ENCODE measurements at places on chromosomes 3 and 15.
A peak's percentile ranks its signal among the peaks of the same experiment; 100 is the strongest.

GRCh38 chr15:48375767-48376166 lies 44.5 kb downstream of the DUT start:
- no peak for DNase-seq

GRCh38 chr3:135197856-135198255 lies 402.8 kb downstream of the EPHB1 start:
- DNase-seq, result no peak

DNA sequence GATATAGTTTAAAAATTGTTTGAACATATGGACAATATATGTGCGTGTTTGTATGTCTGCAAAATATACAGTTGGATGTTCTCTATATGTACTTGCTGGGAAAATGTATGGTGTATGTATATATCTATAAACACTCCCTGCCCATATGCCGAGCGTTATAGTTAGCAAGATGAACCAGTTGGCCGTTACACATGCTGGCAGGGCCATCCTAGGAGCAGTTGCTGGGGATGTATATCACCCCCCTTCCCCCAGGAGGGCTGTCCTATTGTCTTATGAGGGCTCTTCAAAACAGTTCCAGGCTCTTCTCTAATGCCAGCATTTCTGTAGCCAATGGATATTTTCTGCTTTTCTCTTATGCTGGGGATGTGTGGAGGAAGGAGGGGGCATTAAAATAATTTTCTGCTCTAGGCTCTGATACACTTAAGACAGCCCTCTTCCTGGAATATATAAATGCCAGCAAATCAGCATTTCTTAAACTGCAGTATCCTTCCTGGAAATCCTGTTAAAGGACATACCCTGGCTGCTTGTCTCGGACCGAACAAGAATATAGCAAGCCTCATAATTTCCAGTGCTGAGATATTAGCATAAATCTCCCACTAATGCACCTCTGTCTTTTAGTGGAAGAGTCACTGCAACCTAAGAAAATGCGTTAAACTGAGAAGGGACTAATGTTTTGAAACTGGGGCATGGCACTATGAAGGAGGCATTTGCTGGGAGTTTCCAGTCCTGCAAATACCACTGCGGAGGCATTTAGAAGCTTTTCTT lies 134.4 kb downstream of the MDFIC2 start:
- DNase-seq, result no peak

DNA sequence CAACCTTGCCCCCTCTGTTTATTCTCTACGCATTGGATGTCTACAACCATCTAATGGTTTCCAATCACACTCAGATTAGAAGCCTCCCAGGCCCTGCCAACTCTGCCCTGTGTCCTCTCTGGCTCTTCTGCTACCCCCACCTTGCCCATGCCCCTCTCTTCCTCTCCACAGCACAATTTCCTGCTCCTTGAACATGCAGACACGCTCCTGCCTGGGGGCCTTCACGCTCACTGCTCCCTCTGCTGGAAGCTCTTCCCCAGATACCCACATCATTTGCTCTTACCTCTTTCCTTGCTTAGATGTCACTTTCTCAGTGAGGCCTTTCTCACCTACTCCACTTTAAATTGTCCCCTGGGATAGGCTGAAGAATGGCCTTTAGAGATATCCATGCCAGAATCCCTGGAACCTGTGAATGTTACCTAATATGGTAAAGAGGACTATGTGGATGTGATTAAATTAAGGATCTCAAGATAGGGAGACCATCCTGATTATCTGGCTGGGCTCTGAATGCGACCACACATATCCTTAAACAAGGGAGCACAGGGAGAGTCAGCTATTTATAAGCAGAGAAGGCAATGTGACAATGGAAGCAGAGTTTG lies 9.9 kb downstream of the KY start:
- DNase-seq, result peak; percentile 49

DNA sequence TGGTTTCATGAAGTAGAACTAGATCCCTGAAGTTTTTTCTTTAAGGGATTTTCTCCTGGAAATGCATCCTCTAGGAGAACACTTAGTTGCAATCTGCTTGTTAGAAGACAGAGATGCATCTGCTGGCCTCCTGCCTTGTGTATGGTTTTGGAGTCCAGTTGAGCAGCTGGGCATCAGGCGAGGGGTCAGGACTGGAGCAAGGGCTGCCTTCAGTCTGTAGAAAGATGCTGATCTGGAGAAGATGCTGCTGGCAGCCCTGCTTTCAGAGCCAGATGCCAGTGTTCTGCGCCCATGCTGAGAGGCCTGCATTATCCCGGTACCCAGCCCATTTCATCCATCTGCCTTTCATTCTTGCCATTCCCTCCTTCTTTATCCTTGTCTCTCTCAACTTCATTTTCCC lies 77.4 kb downstream of the CHCHD6 start:
- no peak for DNase-seq

DNA sequence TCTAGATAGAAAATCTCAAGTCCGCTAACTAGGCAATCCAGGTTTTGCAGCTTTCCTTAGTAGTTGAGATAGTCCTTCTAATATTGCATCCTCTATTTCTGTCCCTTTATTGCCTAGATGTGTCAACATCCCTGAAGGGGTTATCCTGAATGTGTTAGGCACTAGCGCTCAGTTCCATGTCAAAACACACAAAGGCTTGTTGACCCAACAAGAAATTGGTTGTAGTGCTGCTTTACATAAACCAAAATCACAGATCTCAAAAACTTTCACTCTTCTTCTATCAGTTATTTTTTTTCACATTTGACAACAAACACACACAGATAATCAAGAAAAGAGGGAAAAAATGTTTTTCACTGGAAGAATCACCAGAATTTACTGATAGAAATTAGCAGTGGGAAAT lies 51.4 kb upstream of the SOX2 start:
- DNase-seq, result no peak

DNA sequence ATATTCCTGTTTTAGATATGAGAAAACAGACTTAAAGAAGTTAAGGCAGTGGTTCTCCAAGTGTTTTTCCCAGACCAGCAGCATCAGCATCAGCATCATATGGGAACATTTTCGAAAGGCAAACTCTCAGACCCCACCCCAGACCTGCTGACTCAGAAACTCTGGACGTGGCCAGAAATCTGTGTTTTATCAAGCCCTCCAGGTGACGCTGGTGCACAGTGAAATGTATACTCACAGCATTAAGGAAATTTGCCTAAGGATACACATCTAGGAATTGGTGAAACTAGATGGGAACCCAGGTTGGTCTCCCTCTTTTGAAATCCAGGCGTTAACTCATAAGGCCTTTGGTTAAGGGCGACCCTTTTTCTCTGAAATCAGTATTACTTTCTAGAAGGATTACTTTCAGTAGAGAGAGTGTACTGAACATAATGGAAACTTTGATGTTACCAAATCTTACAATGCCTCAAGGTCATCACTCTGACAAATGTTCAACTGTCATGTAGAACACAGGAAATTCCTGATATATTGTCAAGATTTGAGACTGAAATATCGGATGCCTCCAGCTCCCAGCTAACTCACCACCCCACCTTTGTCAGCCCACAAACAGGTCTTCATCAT lies 910.2 kb downstream of the ROBO1 start:
- DNase-seq, result no peak

DNA sequence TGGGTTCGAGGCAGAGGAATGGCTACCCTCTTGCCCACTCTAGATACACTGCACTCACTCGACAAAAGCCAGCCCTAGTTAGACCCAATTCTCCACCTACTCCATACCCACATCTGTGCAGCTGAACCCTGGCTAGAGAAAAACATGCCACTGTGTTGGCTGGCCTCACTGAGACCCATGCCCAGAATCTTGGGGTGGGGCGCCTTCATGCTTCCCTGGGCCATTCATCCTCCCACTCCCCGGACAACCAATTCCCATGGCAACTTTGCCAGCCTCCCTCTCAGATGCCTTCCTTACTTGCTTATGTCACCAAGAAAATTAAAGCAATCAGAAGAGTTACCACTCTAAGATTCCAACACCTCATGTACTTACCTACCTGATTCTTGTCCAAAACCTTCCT lies 9.2 kb upstream of the LIMD1 start:
- DNase-seq, result no peak

- DNase-seq, result peak; percentile 89
Observed at GRCh38 chr3:153246806-153247205, 84.8 kb downstream of the RAP2B start.

- peak; percentile 89 for DNase-seq
Observed at GRCh38 chr3:53773611-53774368, 72.4 kb downstream of the CHDH start.

DNA sequence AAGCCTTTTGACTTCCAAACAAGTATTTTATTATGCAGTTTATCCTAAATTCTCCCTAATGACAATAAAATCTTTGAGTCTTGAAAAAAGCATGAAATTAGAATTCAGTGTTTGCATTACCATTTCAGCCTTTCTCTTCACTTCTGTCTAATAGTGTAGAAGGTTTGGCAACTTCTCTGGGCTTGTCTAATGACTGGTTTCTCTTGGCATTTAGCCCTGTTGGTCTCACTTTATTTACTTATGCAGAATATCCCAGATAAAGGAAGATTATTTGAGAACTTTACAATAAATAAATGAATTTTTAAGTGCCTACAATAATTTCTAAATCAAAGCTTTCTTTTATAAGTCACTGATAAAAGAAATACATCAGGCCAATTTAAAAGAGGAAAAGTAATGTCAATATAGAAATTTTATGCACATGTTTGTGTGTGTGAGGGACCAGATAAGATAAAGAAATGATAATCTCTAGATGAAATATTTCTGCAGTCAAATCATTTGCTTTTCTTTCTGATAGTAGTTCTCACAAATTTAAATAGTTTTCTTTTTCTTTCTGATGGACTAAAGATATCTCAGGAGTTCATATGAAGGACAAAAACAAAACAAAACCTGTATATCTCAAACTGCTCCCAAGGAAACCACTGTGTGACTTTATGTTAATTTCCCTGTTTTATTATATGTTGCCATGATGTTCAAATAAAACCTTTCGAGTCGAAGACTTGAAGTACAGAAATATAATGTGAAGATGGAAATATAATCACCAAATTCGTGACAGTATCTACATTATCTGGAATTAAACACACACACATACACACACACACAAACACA lies 533.1 kb upstream of the CBLB start:
- DNase-seq, result peak; percentile 54

DNA sequence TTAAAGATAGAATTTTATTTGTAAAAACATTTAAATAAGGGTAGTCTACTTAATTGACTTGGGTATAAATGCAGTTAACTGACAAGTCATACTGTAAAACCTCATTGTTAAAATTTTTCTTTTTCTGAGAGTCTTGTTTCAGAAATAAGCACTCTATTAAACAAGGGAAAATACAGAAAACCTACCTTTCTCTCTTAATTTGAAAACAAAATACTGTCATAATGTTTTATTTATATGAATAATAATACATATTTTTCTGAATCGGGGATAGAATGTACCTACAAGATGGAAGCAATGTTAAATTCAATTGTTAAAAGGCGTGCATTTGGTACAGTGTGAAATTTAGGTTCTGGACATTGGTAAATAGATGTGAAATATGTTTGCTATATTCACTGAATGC lies 17.8 kb downstream of the ZIC1 start:
- DNase-seq, result no peak

DNA sequence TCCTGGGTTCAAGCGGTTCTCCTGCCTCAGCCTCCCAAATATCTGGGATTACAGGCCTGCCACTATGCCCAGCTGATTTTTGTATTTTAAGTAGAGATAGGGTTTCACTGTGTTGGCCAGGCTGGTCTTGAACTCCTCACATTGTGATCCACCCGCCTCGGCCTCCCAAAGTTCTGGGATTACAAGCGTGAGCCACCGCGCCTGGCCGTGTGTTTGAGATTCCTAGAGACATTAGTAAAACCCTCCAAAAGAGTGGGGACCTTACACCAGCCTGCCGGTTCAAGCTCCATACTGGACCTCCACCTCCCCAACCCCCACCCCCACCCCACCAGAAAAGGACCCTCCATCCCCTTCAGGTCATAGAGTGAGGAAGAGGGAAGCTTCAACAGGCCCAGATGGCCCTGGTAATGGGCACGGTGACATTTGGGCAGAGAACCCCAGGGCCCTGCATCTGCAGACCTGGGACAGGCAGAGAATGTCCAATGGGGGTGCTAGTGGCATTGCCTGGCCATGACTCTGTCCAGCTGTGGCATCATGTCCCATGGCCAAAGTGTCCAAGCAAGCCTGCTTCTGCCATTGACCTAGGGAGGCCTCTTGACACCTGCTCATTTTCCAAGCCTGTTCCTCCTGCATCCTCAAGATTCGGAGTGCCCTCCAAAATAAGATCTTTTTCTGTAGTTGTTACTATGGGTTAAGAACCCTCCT lies 108.9 kb upstream of the KLF13 start:
- DNase-seq, result no peak

GRCh38 chr3:150662410-150663200 lies 41.1 kb downstream of the ERICH6 start:
- no peak for DNase-seq

- DNase-seq, result no peak
Observed at GRCh38 chr15:51706926-51707608, 25.8 kb downstream of the SCG3 start.

GRCh38 chr15:80904998-80905397 lies 84.6 kb downstream of the MESD start:
- DNase-seq, result peak; percentile 35

DNA sequence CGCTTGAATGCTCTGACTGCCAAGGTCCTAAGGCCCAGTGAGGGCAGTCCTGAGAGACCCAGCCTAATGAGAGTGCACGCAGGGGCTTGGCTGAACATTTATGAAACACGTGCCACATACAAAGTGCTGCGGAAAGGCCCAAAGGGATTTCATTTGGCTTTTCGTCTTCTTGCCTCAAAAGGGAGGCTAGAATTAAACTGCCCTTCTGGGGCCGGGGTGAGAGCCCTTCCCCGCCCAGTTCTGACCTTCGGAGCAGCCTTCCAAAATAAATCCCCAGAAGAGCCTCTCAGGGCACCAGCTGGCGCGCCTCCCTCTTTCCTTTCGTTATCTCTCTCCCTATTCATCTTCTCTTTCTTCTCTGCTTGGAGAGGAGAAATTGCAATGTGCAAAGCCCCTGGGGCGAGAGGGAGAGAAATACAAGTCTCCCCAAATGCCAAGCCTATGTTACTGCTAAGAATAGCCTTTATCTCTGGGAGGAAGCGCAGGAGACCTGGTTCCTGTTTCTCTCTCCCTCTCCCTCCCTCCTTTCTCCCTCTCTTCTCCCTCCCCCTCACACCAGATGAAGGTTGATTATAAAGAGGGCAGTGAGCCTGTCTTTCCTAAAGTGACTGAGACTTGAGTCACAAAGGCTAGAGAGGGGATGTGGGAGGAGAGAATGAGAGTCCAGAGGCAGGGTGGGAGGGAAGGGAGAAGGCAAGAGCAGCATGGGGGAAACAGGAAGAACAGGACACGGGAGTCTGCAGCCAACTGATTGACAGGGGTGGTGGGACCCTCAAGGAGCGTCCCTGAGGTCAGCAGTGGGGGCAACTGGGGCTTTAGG lies 36.7 kb upstream of the NDUFB4 start:
- peak; percentile 85 for DNase-seq

DNA sequence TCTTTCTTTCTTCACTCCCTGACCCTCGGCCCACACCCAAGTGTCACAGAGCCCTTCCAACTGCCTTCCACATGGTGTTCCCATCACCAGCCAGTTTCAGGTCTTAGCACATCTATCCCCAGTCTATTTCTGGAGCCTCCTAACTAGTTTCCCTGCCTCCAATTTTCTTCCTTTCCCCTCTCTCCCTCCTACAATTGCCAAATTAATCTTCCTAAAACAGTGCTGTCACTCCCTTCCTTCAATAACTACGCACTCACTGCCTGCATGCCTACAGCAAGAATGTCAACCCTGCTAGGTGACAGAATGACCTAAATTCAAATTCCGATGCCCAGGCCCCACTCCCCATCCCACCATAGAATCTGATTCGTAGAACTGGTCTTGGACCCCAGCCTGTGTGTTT lies 36.1 kb upstream of the CA12 start:
- DNase-seq, result no peak

GRCh38 chr3:14775011-14775410 lies 43.8 kb upstream of the FGD5 start:
- DNase-seq, result no peak

GRCh38 chr3:45109771-45110508 lies 36.2 kb downstream of the CDCP1 start:
- no peak for DNase-seq
